ENCODE measurements at places on chromosomes 7 and 10.
A peak's percentile ranks its signal among the peaks of the same experiment; 100 is the strongest.

DNA sequence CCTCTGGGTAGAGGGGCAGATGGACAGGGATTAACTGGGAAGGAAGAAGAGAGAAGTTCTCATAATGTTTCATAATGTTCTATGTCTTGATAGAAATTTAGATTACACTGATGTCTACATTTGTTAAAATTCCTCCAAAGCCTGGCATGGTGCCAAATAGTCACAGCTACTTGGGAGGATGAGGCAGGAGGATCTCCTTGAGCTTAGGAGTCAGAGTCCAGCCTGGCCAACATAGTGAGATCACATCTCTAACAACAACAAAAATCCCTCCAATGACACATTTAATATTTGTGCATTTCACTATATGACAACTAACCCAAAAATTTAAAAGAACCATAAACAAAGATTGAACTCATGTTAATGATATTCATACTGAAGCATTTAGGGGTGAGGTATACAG, 33.0 kb upstream of the PPP1R3C start:
- no peak for DNase-seq

- DNase-seq = no peak
These were observed 11.9 kb upstream of the OPTN start for GRCh38 chr10:13087986-13088618.

GRCh38 chr7:106644999-106645398, 16.0 kb downstream of the CCDC71L start:
- no peak for DNase-seq

DNA sequence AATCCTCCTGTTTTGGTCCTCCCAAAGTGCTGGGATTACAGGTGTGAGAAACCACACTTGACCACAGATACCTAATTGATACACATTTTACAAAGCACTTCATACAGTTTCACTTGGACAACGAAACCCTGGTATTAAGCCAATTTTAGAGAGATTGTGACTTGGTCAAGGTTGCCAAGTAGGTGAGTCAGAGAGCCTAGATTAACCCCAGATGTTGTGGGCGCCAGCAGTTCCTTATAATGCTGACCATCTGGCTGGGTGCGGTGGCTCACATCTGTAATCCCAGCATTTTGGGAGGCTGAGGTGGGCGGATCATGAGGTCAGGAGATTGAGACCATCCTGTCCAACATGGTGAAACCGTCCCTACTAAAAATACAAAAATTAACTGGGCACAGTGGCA, 4.9 kb upstream of the PHKG1 start:
- DNase-seq = no peak

DNA sequence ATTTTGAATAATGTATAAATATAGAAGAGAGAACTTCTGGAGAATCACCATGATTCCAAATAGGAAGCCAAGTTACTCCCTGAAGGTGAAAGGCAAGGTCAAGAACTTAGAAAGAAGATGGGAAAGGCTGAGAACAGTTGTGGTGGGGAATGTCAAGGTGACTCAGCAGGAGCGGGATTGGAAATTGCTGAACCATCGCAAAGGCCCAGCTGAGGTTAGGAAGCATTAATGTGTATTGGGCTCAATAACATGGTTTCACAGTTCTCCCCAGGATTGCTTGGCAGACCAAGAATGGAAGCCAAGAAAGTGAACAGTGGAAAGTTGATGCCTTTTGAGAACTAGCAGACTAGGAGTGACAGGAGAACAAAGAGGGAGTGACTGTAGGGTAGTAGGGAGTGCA, 133.3 kb downstream of the VTI1A start:
- no peak for DNase-seq

DNA sequence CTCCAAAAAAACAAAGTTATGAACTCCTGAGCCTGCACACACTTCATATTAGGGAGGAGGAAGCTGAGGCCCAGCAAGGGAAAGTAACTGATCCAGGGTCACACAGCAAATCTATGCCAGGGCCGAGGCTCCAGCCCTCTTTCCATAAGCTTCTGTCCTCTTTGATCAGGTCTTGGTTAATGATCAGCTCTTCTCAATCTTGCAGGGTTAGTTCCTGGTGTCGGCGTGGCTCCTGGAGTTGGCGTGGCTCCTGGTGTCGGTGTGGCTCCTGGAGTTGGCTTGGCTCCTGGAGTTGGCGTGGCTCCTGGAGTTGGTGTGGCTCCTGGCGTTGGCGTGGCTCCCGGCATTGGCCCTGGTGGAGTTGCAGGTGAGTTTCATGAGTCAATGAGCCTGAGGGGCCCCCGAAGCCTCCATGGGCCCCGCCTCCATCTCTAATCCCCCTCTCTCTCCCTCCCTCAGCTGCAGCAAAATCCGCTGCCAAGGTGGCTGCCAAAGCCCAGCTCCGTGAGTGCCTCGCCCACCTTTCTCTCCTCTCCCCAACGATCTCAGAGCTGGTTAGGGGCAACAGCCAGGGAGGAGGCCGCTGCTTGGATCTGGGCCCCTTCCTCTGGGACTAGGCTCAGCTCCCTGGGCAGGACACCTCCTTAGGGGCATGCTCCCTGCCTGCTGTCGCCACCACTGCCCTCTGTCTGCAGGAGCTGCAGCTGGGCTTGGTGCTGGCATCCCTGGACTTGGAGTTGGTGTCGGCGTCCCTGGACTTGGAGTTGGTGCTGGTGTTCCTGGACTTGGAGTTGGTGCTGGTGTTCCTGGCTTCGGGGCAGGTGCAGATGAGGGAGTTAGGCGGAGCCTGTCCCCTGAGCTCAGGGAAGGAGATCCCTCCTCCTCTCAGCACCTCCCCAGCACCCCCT, 23.7 kb upstream of the LIMK1 start:
- DNase-seq = peak; percentile 58

- no peak for DNase-seq
These were observed 73.7 kb upstream of the ABCB5 start for GRCh38 chr7:20541608-20542349.

DNA sequence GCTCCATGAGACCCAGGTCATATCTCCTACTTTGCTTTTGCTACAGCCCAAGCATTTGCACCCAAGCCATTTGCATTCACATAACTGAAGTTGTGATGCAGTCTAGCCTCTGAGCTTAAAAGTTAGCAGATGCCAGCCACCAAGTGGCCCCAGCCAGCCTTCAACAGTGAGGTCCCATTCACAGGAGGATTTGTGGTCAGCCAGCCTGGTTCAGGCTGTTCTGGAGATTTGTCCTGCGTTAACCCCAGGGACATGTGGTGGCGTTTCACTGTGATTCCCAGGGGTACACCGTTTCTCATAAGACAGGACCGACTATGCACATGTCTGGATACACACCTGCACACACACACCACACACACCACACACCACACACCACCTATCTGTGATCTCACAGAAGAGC, 51.2 kb downstream of the GPR26 start:
- DNase-seq = no peak

GRCh38 chr7:54814401-54814800, 55.4 kb upstream of the SEC61G start:
- DNase-seq = no peak

GRCh38 chr10:119444866-119445265, 97.7 kb downstream of the RGS10 start:
- no peak for DNase-seq

DNA sequence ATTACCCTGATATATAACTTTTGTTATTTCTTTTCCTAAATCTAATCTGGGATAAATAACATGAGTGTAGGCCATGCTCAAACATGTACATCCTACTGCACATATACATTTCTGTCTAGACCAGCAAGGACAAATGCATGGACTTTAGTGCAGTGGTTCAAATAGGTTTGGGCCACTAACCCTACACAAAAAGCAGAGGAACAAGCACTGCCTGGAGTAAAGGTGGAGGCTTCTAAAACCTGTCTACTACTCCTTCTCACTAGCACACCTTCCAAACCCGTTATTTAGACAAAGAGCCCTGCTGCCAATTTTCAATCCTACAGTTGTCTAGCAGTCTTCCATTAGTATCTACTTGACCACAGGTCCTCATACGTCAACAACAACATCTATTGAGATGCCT, 34.8 kb downstream of the SGCE start:
- no peak for DNase-seq

DNA sequence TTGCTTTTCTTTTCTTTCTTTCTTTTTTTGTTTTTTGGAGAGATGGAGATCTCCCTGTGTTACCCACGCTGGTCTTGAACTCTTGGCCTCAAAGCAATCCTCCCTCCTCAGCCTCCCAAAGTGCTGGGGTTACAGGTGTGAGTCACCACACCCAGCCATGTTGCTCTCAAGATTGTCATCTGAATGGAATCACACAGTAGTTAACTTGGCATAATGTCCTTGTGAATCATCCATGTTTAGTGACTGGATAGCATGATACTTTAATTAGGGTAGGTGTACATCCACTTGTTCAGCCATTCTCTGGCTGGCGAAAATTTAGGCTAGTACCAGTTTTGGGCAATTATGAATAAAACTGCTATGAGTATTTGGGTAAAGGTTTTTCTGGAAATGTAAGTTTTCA, 15.4 kb upstream of the GRB10 start:
- DNase-seq = no peak

DNA sequence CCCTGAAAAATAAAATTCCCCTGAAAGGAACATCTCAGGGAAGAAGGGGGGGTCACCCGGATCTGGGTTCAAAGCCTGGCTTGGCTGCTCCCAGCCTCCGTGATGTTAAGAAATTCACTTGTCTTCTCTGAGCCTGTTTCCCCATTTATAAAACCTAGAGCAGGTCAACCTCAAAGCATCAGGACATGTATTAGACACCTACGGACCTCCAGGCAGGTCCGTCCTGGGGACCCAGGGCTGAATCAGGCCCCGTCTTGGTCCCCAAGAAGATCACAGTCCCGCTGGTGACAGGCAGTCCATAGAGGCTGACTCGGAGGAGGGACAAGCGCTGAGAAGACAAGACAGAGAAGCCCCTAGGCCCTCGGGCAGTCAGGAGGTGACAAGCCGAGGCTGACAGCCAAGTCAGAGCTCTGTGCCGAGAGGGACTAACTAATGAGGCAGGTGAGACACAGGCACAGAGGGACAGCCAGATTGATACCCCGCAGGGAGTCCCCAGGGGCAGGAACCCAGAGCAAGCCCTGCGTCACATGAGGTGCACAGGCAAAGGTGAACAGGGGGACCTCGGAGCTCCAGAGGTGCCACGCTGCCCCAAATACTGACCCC, 2.9 kb downstream of the MYL10 start:
- DNase-seq = no peak

DNA sequence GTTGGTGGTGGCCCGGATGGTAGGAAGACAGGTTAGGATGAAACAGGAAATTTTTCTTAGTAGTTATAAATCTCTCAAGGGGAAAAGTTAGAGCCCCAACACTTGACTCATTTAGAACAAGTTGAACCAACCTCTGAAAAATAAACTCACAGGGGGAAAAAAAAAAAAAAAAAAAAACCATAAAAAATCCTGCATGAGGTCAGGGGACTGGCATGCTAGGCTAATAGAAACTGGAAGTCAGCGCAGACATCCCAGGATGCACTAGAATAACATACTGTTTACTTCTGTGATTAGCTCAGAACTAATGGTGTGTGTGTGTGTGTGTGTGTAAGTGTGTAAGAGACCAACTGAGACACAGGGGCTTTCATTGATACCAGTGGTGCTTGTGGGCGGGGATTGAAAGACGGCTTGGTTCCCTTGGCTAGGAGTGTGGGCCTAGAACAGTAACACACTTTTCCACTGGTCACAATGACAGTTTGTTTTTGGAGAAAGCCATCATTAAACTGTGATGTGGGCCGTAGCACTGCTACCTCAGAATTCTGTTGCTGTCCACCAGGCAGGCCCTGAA, 491.6 kb upstream of the GALNT17 start:
- DNase-seq = no peak

DNA sequence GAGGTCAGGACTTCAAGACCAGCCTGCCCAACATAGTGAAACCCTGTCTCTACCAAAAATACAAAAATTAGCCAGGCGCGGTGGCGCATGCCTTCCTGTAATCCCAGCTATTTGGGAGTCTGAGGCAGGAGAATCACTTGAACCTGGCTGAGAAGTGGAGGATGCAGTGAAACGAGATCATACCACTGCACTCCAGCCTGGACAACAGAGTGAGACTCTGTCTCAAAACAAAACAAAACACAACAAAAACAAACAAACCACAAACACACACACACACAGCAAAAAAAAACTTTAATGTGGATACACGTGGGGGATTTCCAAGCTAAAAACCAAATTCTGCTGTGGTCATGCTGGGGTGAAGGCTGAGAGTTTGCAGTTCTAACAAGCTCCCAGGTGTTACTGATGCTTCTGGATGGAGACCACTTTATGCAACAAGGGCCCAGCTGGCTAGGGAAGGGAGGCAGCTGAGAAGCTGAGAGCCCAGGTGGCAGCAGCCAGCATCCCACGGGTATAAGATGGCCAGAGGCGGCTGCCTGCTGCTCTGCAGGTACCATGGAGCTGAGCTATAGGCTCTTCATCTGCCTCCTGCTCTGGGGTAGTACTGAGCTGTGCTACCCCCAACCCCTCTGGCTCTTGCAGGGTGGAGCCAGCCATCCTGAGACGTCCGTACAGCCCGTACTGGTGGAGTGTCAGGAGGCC, at the start of gene ZP3:
TSS of gene ZP3 (plus strand) at position 538 of the 699 bp plus-strand sequence. CDS start at position 553, 15 bp downstream.
- DNase-seq = no peak

- DNase-seq = no peak
These were observed 480 bp downstream of the VPS50 start for GRCh38 chr7:93232673-93233018.

- DNase-seq = no peak
These were observed 2.2 kb upstream of the CDCA7L start for GRCh38 chr7:21947946-21948345.

- no peak for DNase-seq
These were observed 95.5 kb downstream of the MAP3K8 start for GRCh38 chr10:30529373-30529998.

GRCh38 chr7:98286093-98286539, 4.6 kb downstream of the BRI3 start:
- DNase-seq = no peak
